ENCODE measurements at places on chromosomes 2 and 18. TPM values are rescaled to one million over a fixed set of nuclear protein-coding genes. Genes with fewer than 3 reads are reported as not detected.

DNA sequence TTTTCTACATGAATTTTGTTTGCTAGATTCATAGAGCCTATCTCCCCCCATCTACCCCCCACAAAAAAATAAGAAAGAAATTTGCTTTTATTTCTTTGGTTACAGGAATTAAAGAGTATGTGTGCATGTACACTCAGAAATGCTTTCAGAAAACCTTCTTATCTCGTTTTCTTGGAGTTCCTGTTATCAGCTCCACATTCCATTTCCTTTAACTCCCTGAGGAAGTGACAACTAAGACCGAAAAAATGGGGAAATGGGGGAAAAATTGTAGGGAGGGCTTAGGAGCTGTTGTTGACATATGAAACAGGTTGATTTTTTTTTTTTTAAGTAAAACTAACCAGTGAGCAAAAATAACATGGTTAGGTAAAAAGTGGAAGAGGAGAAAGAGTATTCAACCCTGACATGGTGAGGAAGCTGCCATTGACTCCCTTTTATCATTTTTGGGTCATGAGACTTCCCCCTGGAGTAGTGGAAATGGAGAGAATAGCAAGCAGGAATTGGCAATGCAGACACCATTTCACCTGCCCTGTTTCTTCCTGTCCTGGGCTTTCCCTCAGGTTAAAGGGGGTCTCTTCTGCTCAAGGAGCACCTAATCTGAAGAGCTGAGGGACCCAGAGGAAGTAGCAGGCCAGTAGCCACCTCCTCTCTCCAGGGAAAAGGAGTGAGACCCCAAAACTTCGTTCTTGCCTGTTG lies 93.5 kb downstream of the OSBPL6 start:
- H3K36me3 ChIP-seq, result no peaks in the 10 kb centered on the region
- no peak overlapping the region for H3K27ac ChIP-seq
- no peaks in the 10 kb centered on the region for H3K27me3 ChIP-seq
- DNase-seq, result no peak
- no peaks in the 10 kb centered on the region for H3K4me1 ChIP-seq

DNA sequence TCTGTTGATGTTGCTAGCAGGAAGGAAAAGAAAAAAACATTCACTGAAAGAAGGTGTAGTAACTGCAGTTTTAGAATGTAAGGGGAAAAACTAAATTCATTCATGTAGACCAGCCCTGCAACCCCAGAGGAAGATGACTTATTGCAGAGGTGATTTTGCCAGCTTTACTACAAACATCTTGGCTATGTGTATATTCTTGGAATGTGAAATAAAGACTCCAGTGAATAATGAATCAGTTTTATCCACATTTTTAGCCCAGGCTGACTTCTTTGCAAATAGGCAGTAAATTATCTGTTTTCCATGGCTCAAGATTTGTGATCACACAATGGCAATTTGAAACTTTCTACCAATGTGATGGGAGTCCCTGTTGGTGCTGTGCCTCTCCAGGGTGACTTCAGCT lies 206.1 kb upstream of the SETBP1 start:
- DNase-seq, result no peak
- no peaks in the 10 kb centered on the region for H3K27me3 ChIP-seq
- no peaks in the 10 kb centered on the region for H3K4me1 ChIP-seq
- H3K4me3 ChIP-seq, result no peak overlapping the region

DNA sequence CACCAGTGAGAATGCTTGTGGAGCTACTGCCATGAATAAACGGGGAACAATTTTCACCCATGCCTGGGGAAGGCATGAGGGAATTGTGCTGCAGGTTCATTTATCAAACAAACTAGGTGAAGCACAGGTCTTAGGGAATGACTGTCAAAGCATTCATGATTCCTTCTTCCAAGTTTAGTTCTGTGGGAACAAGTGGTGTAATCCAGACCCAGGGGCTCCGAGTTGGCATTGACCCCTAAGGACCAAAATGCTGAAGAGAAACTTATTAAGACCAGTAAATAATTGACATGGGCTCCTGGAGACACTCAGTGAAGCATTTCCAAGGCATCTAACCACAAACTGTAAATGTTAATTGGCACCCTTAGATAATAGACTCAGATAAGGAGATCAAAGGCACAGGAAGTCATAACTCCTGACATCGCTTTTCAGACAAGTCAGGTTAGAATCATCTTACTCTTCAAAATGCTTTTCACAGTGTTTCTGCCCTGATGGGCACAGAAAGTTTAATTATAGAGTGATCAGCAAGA lies 96.9 kb downstream of the SPP2 start:
- H3K4me3 ChIP-seq, result peak overlapping the region; percentile 35
- peaks cover 24% of the 10 kb centered on the region for H3K4me1 ChIP-seq
- peak; percentile 31 for DNase-seq
- no peaks in the 10 kb centered on the region for H3K27me3 ChIP-seq
- no peaks in the 10 kb centered on the region for H3K36me3 ChIP-seq

GRCh38 chr2:26251893-26252292 lies 7.2 kb downstream of the HADHB start:
- H3K4me1 ChIP-seq, result no peaks in the 10 kb centered on the region
- H3K4me3 ChIP-seq, result no peak overlapping the region
- no peak overlapping the region for H3K27ac ChIP-seq
- H3K27me3 ChIP-seq, result no peaks in the 10 kb centered on the region

GRCh38 chr2:120472891-120473309 lies 127.0 kb downstream of the INHBB start:
- peaks cover 6% of the 10 kb centered on the region for H3K4me1 ChIP-seq
- no peak for DNase-seq
- no peak overlapping the region for H3K4me3 ChIP-seq
- no peaks in the 10 kb centered on the region for H3K27me3 ChIP-seq

DNA sequence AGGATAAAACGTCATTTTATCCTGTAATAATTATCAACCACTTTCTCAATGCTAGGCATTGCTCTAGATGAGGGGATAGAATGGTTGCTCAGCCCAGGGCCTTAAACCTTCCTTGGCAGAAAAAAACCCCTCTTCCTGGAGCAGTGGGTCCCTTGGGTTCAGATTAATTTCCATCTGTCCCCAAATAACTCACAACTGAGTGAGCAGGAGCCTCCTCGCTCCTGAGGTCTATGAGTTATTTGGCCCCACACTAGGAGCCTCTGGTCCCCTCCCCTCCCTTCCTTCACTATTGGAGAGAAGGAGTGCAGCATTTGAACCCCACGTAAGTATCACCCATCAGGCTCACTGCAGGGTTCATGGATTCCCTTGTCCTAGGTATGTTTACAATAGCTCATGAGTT lies 157.5 kb upstream of the FHL2 start:
- peaks cover 10% of the 10 kb centered on the region for H3K4me1 ChIP-seq
- H3K27ac ChIP-seq, result no peak overlapping the region
- no peak overlapping the region for H3K4me3 ChIP-seq
- H3K36me3 ChIP-seq, result no peaks in the 10 kb centered on the region
- DNase-seq, result no peak

DNA sequence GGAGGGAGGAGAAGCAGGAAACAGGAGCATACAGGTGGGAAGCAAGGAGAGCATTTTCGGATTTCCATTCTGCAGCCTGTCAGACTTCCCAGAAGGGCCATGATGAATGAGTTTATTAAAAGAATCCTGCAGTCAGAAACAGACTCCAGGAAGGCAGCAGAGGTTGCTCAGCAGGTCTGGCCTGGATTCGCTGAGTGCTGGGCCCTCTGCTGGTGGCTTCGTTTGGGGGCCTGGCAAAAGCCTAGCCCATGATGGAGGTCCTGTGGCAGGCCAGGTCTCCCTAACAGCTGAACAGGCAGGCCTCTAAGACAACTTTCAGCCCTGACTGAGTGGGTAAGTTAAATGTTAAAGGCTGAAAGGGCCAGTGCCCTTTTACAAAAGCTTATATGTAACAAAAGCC lies 108.2 kb upstream of the CAPN13 start:
- DNase-seq, result peak; percentile 7
- no peaks in the 10 kb centered on the region for H3K36me3 ChIP-seq
- no peak overlapping the region for H3K4me3 ChIP-seq
- H3K27me3 ChIP-seq, result 0 out of 2 replicates have a peak, but pooled peaks cover 5% of the 10 kb centered on the region
- no peaks in the 10 kb centered on the region for H3K4me1 ChIP-seq

IDH1 gene
- 91.2 TPM for total RNA-seq

ANKRD36 gene
- total RNA-seq, result 16.5 TPM

MC2R gene
- total RNA-seq, result not detected

MAL gene
- not detected for total RNA-seq

FKBP7 gene
- 4.5 TPM for total RNA-seq
